Fibroblast of mammary gland (primary cell): ENCODE measurements at places on chromosomes 13 and 19.

DNA sequence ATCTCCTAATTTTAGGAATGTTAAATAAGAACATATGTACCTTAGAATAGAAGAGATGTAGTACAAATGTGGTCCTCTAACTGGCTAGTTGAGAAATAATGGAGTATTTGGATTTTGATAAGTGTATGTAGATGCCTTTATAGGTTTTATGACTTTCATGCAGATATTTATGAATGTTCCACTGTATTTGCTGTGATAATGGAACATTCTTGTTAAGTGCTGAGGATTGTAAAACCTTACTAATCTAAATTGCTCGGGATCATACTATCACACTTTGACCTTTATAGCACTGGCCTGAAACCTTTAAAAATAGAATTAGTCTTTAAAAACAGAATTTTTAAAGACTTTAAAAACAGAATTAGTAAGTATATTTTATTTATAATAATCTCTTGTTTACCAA lies 135.1 kb downstream of the LMO7 start:
- DNase-seq = no peak

- DNase-seq = no peak
Observed at GRCh38 chr19:28990522-28990921, 222.4 kb downstream of the UQCRFS1 start.

GRCh38 chr19:13764821-13765394 lies 586 bp downstream of the MRI1 start:
- DNase-seq = no peak

DNA sequence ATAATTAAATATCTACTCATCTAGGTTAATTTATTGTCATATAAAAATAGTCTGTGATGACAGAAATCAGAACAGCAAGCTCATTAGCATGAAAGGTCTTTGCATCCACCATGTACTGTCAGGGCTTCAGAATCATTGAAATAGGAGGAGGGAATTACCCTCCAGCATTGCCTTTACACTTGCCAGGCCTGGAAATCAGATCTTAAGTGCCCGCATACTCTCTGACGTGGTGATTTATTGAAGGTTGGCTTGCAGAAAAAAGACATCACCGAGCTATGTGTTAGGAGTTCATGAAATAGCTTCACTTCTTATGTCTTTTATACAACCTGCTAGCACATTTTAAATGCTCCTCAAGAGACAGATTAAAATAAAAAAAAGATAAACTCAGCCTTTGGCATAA lies 661.7 kb upstream of the SLITRK1 start:
- DNase-seq = no peak

GRCh38 chr13:36445278-36445677 lies 13.0 kb downstream of the CCNA1 start:
- no peak for DNase-seq

GRCh38 chr13:41971848-41972247 lies 10.9 kb upstream of the VWA8 start:
- DNase-seq = no peak
